ENCODE measurements at places on chromosomes 12 and 14.

DNA sequence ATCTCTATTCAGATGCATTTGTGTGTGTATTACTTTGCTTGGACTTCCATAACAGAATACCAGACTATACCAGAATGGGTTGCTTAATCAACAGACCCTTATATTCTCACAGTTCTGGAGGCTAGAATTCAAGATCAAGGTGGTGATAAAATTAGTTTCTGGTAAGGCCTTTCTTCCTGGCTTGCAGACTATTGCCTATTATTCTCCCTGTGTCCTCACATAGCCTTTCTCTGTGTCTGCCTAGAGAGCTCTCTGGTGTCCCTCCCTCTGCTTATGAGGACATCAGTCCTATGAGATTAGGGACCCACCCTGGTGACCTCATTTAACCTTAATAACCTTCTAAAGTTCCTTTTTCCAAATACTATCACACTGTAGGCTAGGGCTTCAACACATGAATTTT, 106.0 kb downstream of the FAR2 start:
- DNase-seq: no peak

DNA sequence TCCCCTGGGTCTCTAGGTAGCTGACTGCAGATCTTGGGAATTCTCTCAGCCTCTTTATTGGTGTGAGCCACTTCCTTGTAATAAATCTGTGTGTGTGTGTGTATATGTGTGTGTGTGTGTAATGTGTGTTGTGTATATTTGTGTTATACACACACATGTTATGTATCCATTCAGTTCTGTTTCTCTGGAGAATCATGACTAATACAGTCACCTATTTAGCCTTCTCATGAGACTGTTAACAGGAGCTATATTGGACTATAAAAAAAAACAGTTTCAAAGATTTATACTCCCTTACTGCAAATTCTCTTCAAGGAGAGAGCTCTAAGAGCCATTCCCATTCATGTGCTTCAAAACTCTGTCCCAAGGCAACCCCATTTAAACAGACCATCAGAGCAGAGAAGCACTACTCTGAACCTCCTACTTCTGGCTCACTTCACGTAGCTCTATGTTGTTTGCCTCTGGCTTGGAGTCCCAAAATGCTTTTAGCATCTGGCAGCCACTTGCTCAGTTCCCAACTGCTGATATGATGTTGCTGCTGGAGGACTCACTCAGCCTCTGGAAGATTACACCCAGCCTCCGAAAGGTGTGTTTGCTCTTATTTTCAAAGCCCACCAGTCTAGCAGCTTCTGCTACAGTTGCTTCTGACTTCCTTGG, 48.7 kb upstream of the KITLG start:
- DNase-seq: no peak

DNA sequence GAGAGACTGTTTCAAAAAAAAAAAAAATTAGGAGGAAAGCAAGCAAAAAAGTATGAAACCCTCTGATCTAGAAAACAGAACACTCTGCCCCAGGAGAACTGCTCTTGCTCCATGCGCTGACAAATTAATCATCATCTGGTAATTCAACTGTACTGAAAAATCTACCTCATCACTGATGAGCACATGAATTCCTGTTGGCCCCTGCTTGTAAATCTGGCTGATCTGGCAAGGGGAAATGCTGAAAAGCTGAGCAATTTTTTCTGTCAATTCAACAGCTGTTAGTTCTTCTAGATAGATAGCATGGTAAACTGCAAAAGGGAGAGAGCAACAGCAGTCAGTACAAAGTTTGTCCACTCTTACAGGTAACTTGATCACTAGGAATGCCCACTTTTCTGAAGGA, 15.2 kb upstream of the CSRNP2 start:
- no peak for DNase-seq

GRCh38 chr12:113457185-113457584, 14.5 kb downstream of the LHX5 start:
- no peak for DNase-seq

DNA sequence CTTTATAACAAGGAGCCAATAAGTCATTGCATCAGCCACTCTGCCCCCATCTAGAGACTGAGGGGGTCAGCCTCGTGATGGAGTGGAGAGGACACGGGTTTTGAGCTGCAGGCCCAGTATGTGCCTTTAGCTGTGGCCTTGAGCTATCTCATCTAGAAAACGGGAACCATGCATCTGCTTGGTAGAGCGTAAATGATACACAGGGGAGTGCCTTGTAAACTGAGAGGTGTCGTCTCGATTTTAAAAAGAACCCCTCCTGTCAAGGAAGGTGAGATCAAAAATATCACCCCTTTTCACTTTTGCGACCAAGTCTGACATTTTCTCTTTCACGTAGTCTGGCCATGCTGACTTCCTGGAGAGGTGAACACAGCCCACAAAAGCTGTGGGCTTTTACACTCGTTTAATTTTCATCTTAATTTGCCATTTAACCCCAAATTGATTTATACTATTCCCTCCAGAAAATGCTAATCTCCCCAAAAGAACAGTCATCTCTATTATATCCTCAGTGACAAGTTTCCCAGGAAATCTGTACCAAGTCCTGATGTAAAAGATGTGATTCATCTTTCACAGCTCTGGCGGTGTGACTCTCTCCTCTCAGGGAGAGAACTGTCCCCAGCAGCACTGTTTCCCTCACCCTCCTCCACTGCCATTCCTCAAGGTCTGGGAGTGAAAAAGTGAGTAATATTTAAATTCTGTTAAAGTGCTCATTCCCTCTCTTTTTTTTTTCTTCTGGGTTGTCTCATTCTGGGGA, 30.6 kb downstream of the VCPKMT start:
- DNase-seq: no peak

GRCh38 chr12:68175557-68176061, 16.1 kb upstream of the IFNG start:
- no peak for DNase-seq

GRCh38 chr12:75812271-75813018, 219.1 kb downstream of the PHLDA1 start:
- DNase-seq: no peak

DNA sequence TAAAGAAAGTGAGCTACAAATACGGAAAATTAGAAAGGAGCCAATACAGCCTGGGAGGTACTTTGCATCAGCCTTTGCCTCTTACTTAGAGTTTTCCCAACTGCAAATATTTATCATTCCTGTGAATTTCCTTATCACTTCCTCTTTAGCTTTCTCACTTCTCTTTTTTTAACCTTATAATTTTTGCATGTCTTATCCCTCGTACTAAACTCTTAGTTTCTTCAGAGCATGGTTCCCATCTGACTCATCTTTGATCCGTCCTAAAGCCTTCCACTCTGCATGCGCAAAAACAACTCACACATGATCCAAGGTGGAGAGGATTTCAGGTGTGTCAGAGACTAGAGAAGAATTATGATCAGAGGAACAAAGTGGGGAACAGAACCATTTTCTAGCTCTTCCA, 9.6 kb upstream of the SNAPC1 start:
- no peak for DNase-seq

DNA sequence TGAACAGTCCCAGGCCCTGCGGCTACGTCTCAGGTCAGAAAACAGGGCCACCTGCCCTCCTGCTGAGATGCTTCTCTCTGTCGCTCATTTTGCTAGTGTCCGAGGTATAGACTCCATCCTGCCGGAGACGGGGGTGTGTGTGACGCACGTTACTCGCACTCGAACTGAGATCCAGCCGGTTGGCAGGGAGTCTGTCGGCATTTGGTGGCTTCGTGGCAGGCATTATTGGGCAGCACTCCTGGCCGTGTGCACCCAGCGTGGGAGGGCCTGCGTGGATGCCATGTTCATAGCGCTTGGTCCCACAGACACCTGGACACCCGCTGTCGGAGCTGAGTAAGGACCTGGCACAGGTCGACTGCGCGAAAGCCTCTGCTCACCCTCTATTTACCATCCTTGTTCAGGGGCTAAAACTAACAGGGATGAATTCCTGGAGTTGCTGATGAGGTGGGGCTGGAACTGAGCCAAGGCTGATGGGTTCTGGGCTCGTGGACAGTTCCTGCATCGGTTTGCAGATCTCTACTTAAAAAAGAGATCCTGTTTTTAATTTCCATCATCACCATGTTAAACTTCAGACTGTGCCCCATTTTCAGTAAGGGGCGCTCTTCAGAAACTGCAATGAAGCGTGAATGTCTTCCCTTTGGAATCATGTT, 28.6 kb downstream of the AACS start:
- no peak for DNase-seq

- DNase-seq: no peak
Observed at GRCh38 chr14:103869406-103870143, 22.2 kb upstream of the PPP1R13B start.

- DNase-seq: no peak
Observed at GRCh38 chr12:42396473-42397259, 70.7 kb downstream of the PPHLN1 start.

DNA sequence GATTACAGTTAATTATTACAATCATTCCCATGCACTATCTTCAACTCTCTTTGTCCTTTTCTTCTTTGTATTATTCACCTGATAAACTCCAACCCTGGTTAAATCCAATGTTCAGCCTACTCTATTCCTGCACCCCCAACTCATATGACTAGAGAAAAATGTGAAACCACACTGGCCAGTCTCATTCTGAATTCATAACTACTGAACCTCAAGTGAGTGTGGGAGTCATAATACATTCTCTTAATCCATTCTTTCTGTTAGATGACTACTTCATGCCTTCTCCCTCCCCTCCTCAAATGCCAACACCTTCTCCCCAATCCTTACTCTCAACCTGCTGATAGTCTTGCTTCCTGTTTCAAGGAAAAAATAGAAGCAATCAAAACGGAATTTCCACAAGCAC, 22.3 kb upstream of the ITPR2 start:
- DNase-seq: no peak

Data from activated naive CD4-positive, alpha-beta T cell (primary cell).